Hair follicle dermal papilla cell (primary cell): ENCODE measurements at places on chromosomes 3 and 15. TPM values are rescaled to one million over a fixed set of nuclear protein-coding genes. Genes with fewer than 3 reads are reported as not detected.

Gene SPSB4
- under 0.01 TPM in 1 of 2 replicates, not detected in the other for total RNA-seq

Gene LRRC3B
- total RNA-seq = not detected in 2 replicates

Gene TGM4
- total RNA-seq = not detected in 2 replicates

Gene CLSTN2
- 1.3 and 2.8 TPM in 2 replicates for total RNA-seq

Gene WDR93
- not detected in 2 replicates for total RNA-seq

Gene SNUPN
- 31.7 and 33.9 TPM in 2 replicates for total RNA-seq

Gene CEP152
- 2.2 and 2.4 TPM in 2 replicates for total RNA-seq
